ENCODE measurements at places on chromosomes 2 and 18. TPM values are rescaled to one million over a fixed set of nuclear protein-coding genes. Genes with fewer than 3 reads are reported as not detected.

- no peaks in the 10 kb centered on the region for H3K4me1 ChIP-seq
- no peak overlapping the region for H3K4me3 ChIP-seq
- no peaks in the 10 kb centered on the region for H3K36me3 ChIP-seq
Observed at GRCh38 chr2:237913193-237913917, 53.5 kb upstream of the UBE2F start.

GRCh38 chr2:149160701-149161217 is 122.3 kb downstream of the LYPD6B start:
- H3K27me3 ChIP-seq = no peaks in the 10 kb centered on the region
- H3K36me3 ChIP-seq = no peaks in the 10 kb centered on the region
- no peak for DNase-seq
- no peak overlapping the region for H3K27ac ChIP-seq
- no peak overlapping the region for H3K4me3 ChIP-seq

DNA sequence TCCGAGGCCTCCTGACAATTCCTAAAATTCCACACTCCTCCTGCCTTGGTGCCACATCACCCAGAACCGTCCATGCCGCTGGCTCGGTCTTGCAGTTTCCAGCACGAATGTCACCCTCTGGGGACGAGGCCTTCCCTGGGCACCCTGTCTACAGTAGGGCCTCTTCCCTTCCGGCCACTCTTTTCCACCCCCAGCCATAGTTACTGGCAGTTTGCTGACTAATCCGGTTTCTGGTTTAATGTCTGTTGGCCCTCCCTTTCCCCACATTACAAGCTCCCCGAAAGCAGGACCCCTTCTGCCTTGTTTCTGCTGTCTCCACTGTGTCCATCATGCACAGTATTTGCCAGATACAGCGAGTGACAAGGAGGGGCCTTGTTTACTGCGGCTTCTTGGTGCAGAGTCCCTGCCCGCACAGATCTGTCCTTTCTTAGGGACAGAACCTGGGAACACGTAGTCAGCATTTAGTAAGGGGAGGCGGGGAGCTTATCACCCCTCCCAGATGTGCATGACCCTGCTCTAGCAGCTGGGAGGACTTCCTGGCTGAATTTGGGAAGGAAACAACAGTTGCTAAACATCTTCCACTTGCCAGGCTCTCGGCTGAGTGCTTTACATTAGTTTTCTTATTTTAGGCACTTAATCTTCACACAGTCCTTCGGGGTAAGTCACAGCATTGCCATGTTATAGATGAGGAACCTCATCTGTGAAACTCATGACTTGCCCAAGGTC is 23.6 kb upstream of the CATIP start:
- H3K27ac ChIP-seq = peak overlapping the region; percentile 41
- H3K4me1 ChIP-seq = no peaks in the 10 kb centered on the region
- DNase-seq = no peak
- H3K36me3 ChIP-seq = no peaks in the 10 kb centered on the region

DNA sequence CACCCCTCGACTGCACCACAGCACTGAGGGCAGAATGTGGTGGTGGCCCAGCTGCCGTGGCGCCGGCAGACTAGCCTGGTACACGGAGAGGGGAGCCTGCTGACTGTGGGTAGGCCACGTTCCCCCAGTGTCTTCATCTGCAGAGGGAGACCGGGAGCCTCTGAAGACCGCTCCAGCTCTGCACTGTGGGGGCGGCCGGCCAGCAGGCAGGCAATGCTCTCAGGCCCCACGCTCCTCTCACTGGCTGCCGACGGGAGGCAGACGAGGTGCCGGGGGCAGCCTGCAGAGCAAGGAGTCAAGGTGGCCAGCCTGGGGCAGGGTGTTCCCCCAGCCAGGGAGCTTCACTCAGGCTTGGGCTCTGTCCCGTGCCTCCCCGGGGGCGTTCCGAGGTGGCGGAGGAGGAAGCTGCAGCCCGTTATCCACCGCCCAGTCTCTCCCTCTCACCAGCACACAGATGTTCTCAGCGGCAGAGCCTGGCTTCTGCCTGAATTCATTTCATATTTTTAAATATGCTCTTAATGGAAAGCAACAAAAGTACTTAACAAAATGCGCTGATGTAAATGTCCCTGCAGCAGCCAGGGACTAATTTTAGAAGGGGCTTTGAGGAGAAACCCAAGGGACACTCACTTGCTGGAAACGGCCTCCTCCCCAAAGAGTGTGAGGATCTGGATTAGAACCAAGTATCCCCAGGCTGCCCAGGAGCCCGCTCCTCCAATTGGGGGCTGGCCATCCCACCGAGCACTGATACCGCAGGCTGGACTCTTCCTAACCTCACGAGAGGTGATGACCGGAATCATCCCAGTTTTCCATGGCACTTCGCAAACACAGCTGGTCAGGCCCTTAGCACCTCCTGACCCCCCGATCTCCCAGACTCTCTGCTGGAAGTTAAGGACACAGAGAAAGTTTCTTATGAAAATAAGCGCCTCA is 87.8 kb downstream of the HDAC4 start:
- peak; percentile 85 for DNase-seq
- peaks cover 73% of the 10 kb centered on the region for H3K4me1 ChIP-seq
- no peaks in the 10 kb centered on the region for H3K27me3 ChIP-seq
- no peak overlapping the region for H3K4me3 ChIP-seq
- H3K36me3 ChIP-seq = no peaks in the 10 kb centered on the region
- H3K27ac ChIP-seq = peak overlapping the region; percentile 93

DNA sequence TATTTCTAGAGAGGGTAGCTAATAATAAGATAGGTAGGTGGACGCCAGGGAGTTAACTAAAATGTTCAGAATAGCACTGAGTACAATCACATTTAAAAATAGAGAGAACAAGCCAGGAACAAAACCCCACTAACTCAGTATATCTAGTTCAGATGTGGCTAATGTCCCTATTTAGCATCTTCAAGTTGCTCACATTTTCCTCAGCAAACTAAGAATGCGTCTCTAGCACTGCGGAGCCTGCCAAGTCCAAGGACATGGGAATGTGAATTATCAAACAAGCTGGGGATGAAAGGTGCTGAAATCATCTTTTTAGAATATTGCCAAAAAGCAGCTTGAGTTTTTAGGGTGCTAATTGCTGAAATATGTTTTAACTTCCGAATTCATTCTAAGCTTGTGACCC is 398.5 kb upstream of the FIGN start:
- no peaks in the 10 kb centered on the region for H3K36me3 ChIP-seq
- H3K27ac ChIP-seq = no peak overlapping the region
- no peaks in the 10 kb centered on the region for H3K4me1 ChIP-seq
- no peak overlapping the region for H3K4me3 ChIP-seq

DNA sequence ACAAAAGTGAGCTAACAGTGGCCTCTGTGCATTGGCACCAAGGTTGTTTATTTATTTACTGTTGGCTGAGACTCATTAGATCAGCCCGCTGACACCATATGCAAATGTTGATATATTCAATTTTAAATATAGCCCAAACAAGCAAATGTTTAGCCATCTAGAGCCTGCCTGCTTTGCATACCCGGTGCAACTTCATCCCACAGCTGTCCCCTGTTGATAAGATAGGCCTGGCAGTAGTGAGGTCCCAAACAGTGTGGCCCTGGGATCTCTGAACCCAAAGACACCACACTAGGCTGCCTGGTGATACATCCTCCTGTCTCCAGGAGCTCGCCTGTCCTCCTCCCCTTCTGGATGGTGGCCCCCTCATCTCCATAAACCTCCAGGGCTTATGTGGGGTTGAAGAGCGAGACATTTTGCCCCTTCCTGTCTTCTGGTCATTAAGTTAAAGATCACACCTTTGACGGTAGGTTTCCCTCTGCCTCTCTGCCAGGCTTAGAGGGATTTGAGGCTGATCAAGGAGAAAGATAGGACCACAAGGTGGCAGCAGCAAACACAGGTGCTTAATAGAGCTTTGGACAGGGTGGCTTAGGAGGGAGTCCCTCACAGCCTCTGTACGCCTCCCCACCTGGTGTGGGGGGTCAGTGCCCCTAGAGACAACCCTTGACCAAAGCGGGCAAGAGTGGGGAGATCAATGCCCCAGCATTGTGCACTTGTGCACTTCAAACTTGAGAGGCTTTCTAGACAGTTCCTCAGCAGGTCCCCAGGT is 23.7 kb upstream of the MYO5B start:
- no peak overlapping the region for H3K27ac ChIP-seq
- H3K4me3 ChIP-seq = no peak overlapping the region
- no peaks in the 10 kb centered on the region for H3K27me3 ChIP-seq
- no peak for DNase-seq

DNA sequence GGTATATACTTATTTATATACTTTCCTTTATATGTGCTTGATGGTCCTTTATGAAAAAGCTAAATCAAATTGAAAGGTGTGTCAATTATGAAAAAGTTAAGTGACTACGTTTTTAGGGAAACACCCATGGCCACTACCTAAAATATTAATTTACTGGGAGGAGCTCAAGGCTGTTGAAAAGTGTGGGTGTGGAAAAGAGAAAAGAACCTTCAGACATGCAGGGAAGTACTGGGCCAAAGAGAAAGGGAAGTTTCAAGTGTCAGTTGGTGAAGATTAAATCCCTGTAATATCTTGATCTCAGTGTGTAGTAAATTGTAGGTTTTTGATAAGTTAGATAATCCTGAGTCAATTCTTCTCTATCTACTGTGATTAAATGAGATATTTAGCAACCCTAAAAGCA is 6.2 kb upstream of the GKN1 start:
- H3K4me3 ChIP-seq = no peak overlapping the region
- DNase-seq = no peak
- no peaks in the 10 kb centered on the region for H3K27me3 ChIP-seq
- H3K27ac ChIP-seq = no peak overlapping the region

DNA sequence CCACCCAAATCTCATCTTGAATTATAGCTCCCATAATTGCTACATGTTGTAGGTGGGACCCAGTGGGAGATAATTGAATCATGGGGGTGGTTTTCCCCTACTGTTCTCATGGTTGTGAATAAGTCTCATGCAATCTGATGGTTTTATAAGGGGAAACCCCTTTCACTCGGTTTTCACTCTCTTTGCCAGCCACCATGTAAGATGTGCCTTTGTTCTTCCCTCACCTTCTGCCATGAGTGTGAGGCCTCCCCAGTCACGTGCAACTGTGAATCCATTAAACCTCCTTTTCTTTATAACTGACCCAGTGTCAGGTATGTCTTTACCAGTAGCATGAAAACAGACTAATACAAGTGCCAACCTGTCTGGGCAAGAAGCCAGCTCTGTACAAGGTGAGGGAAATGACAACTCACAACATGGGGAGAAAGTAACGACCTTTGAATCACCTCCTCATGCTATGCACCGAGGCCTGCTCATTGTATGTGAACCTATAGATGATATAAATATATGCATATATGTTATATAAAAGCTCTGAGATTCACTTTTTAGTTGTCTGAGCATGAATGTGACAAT is 162.2 kb downstream of the ALPK2 start:
- no peak for DNase-seq
- no peaks in the 10 kb centered on the region for H3K27me3 ChIP-seq
- no peak overlapping the region for H3K27ac ChIP-seq
- H3K36me3 ChIP-seq = no peaks in the 10 kb centered on the region
- no peaks in the 10 kb centered on the region for H3K4me1 ChIP-seq

DNA sequence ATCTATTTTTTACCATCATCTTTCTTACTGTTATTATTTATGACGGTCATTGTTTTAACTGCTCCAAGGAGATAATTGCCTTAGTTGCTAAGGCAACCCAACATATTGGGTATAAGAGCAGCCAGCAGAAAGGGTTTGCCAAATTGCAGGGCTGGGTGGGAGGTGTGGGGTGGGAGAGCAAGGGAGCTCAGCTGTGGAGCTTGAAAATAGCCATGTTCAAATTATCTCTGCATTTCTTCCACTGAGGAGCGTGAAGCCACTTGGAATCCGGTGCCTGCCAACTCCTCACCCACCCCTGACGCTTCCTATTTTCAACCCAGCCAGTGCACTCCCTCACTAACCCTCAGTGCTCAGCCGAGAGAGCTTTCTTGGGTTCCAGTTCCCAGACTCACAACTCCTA is 60.8 kb downstream of the SETBP1 start:
- no peaks in the 10 kb centered on the region for H3K4me1 ChIP-seq
- H3K4me3 ChIP-seq = no peak overlapping the region
- H3K36me3 ChIP-seq = no peaks in the 10 kb centered on the region
- no peak for DNase-seq
- H3K27me3 ChIP-seq = no peaks in the 10 kb centered on the region

DNA sequence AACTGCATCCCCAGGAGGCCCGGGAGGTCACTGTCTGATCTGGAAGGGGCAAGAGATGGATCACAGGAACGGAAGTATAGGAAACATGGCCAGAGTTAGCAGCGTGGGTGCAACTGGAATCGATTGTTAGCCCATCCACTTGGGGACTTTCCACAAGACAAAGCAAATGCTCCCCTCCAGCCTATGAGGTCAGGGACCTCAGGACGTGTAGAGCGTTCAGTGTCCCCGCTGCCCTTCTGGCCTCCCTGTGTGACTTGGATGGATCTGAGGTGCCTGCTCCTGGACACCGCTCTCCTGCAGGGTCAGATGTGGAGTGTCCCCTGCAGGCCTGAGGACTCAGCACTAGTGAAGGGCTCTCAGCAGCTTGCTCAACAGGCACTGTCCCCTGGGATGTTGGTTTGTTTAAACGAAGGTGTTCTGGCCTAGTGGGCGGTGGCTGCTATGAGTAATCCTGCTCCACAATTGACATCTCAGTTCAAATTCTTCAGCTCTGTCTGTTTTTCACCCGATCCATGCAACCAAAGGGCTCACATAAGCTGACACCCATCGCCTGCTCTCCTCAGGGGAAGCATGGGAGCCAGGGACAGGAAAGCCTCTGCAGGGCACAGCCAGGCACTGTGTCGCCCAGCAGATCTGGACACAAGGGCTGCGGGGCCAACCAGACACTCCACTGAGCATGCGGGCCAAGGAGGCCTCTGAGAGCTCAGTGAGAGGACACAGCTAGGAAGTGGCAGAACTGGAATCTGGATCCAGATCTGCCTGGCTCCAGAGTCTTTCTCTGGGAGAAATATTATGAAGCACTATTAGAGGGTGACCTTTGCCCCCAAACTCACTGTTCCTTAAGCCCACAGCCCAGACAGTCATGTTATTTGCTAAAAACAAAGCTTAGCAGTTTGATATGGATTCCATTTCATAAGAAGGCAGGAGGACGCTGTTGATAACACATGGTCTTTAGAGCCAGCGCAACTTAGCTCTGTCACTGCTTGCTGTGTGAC is 78.5 kb downstream of the RHOB start:
- H3K36me3 ChIP-seq = no peaks in the 10 kb centered on the region
- H3K27ac ChIP-seq = peak overlapping the region; percentile 49
- peak; percentile 89 for DNase-seq
- H3K27me3 ChIP-seq = no peaks in the 10 kb centered on the region
- peaks cover 20% of the 10 kb centered on the region for H3K4me1 ChIP-seq

LRP1B gene
- total RNA-seq = 3.2 TPM

L3MBTL4 gene
- total RNA-seq = 3.6 TPM

CHST9 gene
- total RNA-seq = 3.1 TPM

LRP2 gene
- not detected for total RNA-seq

TMEM37 gene
- 4.1 TPM for total RNA-seq

Data from sigmoid colon (tissue), 7 donors.